ENCODE measurements at places on chromosomes 7 and 10.

- no peak for DNase-seq
These were observed 92.9 kb upstream of the HDAC9 start for GRCh38 chr7:18402488-18403183.

DNA sequence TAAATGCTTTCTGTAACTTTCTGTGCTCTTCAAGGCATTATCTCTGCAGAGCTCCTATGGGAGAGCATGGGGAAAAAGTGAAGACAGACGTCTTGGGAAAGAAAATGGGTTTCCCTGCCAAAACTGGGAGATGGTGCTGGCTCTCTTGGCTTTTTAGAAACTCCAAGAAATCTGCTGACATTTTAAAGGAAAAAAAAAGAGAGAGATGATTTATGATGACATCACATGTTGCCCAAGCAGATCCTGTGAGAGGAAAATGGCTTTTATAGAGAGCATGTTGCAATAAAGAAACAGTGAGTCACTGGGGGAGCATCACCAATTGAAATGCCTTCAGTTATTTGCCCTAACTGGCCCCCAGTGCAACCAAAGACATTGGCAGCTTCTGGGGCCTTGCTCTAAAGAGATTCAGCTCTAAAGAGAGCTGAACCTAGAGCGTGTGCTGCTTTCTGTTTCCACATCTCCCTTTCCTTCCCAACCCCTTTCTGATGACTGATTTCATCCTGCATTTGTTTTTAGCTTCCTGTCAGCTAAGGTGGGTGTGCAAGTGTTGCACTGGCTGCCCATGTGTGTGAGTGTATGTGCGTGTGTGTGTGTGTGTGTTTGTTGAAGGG lies 37.7 kb downstream of the LRMDA start:
- no peak for DNase-seq

DNA sequence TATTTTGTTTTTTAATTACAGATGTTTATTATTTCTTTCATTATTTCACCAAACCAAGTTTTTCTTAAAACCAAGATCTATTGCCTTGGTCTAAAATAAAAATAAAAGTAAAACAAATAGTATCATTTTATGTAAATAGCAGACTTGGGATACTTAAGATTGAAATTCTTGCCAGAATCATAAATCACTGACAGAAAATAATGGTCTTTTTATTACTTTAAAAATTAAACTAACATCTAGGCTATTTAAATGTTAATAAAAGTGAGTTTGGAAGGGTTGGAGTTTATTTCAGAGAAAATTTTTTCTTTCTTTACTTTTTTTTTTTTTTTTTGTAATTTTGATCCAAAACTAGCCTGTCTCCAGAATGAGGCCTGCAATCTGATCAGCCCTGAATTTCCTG lies 568.0 kb upstream of the IGFBP3 start:
- no peak for DNase-seq

- no peak for DNase-seq
These were observed 14.5 kb upstream of the CROT start for GRCh38 chr7:87330942-87331341.

- DNase-seq = no peak
These were observed 108.7 kb upstream of the RHOBTB1 start for GRCh38 chr10:61052469-61053205.

GRCh38 chr10:11080564-11080984 lies 62.9 kb downstream of the CELF2 start:
- DNase-seq = peak; percentile 45

- no peak for DNase-seq
These were observed 7.1 kb upstream of the GSTO1 start for GRCh38 chr10:104247513-104248146.

DNA sequence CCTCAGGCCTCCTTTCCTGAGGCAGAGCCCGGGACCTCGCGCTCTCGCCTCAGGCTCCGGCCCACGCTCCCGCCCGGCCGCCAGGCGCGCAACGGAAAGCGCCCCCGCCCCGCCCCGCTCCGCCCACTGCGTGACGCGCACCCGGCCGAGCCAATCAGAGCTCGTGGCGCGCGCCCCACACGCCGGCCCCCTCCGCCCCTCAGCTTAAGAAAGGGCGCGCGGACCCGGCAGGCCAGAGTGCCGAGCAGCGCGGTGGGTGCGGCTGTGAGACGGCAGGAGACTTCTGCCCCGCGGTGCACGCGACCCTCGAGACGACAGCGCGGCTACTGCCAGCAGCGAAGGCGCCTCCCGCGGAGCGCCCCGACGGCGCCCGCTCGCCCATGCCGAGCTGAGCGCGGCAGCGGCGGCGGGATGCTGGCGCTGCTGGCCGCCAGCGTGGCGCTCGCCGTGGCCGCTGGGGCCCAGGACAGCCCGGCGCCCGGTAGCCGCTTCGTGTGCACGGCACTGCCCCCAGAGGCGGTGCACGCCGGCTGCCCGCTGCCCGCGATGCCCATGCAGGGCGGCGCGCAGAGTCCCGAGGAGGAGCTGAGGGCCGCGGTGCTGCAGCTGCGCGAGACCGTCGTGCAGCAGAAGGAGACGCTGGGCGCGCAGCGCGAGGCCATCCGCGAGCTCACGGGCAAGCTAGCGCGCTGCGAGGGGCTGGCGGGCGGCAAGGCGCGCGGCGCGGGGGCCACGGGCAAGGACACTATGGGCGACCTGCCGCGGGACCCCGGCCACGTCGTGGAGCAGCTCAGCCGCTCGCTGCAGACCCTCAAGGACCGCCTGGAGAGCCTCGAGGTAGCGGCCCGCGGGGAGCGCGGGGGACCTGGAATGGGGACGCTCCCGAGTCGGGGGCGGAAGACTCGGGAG lies at the start of gene NPTX2:
TSS of gene NPTX2 (plus strand) at position 235 of the 909 bp plus-strand sequence. CDS start at position 412, 177 bp downstream.
- peak; percentile 74 for DNase-seq

DNA sequence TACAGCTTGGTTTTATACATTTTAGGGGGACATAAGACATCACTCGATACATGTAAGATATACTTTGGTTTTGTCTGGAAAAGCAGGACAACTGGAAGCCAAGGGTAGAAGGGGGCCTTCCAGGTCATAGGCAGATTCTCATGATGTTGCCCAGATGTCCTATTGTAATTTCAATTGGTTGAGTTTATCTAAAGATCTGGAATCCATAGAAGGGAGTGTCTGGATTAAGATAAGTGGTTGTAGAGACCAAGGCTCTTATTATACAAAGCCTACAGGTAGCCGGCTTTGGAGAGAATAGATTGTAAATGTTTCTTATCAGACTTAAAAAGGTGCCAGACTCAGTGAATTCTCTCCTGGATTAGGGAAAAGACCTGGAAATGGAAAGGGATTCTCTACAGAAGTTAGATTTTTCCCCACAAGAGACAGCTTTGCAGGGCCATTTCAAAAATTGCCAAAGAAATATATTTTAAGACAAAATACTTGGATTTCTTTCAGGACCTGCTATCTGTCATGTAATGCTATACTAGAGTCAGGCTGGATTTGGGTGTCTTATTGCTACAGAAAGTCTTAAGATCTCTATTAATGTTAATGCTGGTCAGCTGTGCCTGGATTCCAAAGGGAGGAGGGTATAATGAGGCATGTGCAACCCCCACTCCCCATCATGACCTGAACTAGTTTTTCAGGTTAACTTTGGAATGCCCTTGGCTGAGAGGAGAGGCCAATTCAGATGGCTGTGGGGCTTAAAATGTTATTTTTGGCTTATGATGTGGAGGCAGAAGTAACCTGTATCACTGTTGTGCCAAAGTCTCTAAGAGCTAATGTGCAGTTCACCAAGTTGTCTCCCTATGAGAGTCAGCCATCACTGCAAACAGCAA lies 511.1 kb upstream of the C7orf33 start:
- no peak for DNase-seq

- no peak for DNase-seq
These were observed 45.5 kb downstream of the VWA2 start for GRCh38 chr10:114284346-114285071.

DNA sequence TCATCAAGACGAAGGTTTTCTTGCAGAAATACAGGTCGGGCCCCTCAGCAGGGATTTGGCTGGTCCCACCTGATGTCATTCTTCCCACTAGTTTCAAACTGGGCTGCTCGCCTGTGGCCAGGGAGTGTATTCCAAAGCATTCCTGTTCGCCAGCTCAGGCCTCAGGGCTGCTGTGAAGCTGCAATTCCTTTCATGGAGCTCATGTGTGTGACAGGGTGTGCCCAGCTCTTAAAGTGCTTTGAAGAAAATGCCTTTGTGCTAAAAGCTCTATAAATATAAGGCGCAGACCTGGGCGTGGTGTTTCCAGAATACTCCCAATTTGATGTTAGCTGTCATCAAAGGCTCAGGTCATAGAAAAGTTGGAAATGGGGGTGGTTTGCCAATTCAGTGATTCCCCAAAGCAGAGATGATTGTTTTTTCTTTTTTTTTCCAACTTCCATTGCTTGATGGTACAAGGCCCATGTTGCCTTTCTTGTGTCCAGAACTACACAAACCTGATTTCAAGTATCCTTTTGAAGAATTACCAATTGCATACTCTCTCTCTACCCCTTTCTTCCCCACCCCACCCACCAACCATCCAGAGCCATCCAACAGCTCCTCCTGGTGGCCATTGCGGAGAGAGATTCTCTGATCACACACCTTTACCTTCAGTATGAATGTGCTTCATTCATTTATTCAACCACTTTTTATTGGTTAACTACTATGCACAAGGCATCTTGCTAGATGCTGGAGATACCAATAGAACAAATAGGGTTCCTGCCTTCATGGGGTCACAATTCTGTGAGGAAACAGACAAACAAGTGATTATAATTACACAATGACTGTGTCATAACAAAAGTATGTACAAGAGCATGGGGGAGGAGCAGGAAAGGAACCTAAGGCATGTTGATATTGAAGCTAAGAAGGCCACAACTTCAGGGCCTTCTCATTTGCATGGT lies 297.3 kb upstream of the LYZL1 start:
- peak; percentile 11 for DNase-seq

DNA sequence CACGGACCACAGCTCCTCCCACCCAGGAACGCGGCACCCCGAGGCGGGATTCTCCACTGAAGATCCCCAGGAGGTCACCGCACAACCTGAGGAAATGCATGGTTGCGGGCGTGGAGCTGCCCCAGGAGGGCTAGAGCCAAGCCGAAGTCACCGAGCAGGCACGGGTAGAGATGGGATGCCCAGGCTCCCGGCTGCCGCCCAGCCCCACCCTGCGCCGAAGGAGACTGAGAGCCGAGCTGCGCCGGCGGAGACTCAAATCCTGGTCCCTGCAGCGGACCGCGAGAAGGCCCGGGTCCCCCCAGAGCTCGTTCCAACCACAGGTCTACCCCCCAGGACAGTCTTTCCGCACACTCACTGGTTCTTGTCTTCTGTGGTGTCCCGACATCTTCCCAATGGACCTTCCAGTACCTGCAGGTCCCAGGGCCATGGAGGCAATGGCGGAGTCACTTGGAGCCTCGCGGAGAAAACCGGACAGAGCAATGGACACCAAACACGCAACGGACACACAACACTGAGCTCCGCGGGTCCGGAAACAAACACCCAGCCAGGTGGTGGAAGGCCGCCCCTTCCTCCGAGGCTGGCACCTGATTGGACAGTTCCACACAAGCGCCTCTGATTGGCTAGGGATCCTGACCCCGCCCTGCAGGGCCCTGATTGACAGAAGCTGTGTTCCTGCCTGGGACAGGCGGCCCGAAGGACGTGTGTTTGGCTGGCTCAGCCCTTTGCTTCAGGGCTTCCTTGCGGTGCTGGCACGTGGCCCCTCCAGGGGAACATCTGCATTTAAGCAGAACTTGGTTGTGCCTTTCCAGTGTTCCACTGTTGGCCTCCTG lies 331.9 kb upstream of the NUPR2 start:
- no peak for DNase-seq

DNA sequence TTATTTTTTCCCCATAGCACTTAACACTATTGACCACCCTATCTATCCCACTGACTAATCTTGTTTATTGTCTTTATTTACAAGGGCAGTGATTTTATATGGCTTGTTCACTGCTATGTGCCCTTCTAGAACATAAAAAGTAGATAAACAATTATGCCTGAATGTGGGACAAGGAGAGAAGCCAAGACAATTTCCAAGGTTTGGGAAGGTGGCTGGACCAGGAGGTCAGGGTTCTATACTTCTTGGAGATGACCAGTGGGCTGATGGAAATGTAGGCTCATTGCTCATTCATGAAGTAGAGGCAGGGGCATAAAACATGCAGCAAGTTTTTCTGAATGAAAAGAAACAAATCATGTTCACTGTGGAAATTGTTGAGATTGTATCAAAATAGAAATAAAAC lies 11.5 kb downstream of the IGFBP3 start:
- DNase-seq = no peak

- DNase-seq = no peak
These were observed 109.4 kb downstream of the PPP1R17 start for GRCh38 chr7:31796375-31796774.

DNA sequence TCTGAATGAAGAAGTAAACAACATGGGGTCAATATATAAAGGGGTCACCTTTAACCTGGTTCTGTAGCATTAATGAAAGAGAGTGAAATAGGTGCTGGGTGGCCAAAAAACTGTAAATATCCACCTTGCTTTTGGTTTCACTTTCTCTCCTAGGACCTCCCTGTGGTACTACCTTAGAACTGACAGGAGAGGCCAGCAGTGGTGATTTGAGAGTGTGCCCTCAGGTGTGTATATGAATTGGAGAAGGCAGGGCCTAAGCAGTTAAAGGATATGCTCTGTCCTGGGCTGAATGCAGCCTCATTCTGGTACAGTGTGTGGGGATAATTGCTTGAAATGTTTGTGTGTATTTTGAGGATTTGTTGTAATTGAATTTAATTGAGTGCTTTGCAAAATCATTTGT lies 62.0 kb downstream of the BBS9 start:
- no peak for DNase-seq

- no peak for DNase-seq
These were observed 683 bp downstream of the CDC123 start for GRCh38 chr10:12196531-12197211.

- DNase-seq = no peak
These were observed 111.8 kb upstream of the ZNF438 start for GRCh38 chr10:31143331-31143935.

DNA sequence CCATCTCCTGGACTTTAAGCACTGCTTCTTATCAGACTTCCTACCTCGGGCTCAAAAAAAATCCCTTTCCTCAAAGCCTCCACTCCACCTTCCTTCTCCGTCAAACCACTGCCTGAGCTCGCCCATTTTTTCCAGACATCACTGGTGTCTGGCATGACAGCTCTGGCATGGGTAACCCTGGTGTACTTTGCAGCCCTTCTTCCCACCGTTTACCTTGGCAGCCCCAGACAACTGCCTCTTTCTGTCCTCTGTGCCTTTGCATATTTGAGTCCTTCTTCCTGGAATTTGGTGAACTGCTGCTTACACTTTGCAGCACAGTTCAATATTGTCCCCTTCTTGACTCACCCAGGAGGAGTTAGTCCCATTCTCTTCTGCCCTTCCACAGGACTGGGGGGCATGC lies 144.6 kb upstream of the TBX20 start:
- DNase-seq = no peak

DNA sequence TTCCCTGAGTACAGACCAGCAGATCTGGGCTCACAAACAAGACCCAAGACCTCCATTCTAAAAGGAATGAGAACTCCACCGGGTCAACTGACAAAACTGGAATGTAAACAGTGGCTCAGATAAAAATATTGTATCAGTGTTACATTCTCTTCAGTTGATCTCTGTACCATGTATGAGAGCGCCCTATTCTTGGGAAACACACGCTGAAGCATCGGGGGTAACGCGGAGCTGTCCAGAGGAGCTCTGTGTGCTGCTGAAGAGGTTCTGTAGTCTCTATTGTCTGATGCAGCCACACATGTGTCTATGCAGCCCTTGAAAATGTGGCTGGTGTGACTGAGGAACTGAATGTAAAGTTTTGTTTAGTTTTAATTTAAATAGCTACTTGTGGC lies 39.7 kb downstream of the HIPK2 start:
- no peak for DNase-seq

All from NCI-H524 (cell line).